RWPE2 (cell line): ENCODE measurements at places on chromosomes 3 and 15.

- DNase-seq: no peak
These were observed 19.2 kb upstream of the TOP2B start for GRCh38 chr3:25683882-25684281.

- no peak for DNase-seq
These were observed 13.9 kb upstream of the USP3 start for GRCh38 chr15:63490345-63491034.

DNA sequence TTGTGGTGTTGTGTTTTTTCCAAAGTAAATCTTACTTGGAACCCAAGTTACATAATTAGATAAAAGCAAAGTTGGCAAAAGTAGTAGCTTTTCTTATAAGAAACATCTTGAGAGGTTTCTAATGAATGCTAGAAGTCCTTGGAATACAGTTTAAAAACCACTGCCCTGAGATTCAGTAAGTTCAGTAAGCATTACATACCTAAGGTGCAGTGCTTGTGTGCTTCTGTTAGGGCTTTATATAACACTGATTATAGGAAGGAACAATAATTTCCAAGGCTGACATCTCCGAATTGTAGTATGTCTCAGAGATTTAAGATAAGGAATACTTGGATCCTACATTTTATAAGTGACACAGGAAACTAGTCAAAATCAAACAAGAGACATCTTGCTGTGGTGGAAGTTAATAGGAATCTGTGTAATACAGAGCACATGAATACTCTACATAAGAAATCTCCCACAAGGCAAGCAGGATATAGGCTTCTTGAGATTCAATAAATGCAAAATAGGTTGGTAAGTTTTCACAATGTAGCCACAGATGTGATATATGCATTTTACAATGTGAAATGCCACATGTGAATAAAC lies 268.2 kb downstream of the LSAMP start:
- no peak for DNase-seq

GRCh38 chr3:15360788-15361493 lies 28.6 kb upstream of the SH3BP5 start:
- DNase-seq: no peak

DNA sequence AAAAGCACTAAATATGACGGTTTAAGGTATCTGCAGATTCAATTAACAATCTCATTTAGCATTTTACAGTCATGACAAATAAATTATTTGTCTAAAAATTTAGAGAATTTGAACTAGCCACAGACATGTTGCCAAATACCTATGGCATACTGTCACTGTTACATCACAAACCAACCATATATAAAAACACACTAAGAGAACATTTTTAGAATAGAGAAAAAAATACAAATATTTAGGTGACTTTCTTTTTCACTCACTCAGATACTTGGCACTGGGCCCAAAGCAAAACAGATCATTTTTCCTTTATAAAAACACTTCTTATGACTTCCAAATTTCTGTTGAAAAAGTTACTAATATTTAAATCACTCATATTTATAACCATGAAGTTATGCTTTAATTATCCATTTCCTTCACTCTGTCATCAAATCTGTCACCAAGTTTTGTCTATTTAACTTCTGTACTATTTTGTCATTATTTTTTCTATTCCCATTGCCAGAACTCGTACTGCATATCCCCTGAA lies 644.7 kb downstream of the OTOL1 start:
- no peak for DNase-seq

GRCh38 chr3:148106062-148106461 lies 591.6 kb upstream of the AGTR1 start:
- no peak for DNase-seq

GRCh38 chr3:16905704-16906103 lies 20.9 kb downstream of the PLCL2 start:
- no peak for DNase-seq

DNA sequence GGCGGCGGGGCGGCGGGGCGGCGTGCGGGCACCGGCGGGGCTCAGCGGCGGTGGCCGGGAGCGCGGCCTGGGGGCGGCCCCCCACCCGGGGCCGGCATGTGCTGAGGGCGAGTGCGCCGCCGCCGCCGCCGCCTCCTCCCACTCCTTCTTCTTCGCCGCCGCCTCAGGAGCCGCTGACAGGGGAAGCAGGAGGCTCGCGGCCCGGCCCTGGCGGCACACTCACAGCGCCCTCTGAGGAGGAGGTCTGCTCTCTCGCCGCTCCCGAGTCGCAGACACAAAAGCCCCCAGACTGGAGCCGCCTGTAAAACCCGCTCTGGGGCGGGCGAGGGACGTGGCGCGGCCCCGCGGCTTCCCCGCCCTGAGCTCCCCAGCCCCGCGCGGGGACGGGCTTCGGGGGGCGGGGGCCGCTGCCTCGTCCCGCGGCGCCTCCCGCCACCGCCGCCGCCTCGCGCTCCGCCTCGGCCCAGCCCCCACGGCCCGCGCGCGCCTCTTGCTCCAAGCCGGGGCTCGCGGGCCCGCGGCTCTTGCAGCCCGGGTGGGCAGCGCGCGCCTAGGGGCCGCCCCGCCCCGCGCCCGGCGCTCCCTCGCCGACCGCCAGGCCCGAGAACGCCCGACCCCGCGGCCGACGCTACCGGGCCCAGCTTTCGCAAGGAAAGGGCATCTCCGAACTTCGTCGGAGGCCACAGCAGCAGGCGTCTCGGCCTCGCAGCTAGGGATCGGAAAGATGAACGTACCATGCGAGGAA lies at the start of gene PYGO1:
Gene PYGO1 (minus strand): TSS at position 276 of the 745 bp plus-strand sequence. CDS start 462 bp downstream, outside the sequence.
- DNase-seq: peak; percentile 76

GRCh38 chr3:34238407-34238806 lies 440.0 kb downstream of the PDCD6IP start:
- DNase-seq: no peak

- no peak for DNase-seq
These were observed 12.4 kb downstream of the CIB1 start for GRCh38 chr15:90221246-90221900.

GRCh38 chr3:168878655-168879054 lies 782.9 kb upstream of the GOLIM4 start:
- no peak for DNase-seq

DNA sequence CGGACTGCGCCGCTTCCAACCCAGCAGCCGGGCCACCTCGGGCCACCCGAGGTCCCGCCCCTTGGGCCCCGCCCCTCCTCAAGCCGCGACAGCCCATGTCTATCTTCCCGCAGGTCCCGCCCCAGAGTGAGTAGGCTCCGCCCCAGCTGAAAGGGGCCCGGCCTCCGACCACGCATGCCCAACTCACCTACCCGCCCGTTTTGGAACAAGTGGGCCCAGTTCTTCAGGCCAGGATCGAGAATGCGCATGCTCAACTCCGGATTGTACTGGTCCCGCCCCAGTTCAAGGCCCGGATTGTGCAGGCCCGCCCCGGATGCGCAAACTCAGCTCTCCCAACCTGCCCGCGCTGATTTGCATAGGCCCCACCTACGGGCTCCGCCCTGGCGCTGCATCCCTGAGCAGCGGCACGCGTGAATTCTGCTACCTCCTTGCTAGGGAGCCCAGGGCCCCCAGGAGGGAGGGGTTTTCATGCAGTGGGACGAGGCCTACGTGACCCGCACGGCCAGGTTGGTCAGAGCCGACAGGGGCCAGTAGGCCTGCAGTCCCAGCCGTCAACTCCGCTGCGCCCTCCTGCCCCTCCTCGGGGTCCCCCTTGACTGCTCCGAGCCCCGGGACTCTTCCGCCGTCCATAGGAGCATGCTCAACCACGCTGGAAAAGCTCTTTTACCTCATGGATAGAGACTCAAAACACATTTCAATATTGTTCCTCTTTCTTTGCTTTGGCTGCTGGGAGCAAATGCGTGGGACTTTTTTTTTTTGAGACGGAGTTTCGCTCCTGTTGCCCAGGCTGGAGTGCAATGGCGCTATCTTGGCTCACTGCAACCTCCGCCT lies at the start of gene PFKFB4:
Gene PFKFB4 (minus strand): TSS at position 8 of the 831 bp plus-strand sequence. CDS start 26 bp downstream, outside the sequence.
- peak; percentile 99 for DNase-seq

DNA sequence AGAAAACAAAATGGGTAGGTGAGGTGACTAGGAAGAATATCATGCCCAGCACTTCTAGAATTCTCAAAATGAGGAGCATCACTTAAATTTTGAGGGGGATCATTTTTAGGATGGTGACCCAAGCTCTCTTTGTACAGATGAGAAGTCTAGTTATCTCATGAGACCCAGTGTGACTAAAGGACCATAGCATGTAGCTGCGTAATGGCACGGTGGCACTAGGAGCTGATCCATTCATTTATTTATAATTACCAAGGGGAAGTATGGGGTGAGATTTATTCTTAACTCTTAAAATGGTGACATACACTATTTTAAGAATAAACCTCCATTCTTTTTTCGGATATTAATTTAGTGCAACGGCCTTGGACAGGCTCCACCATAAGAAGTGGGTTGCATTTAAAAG lies 8.3 kb downstream of the IQGAP1 start:
- no peak for DNase-seq

GRCh38 chr15:70494852-70495571 lies 268.3 kb downstream of the UACA start:
- peak; percentile 99 for DNase-seq

- no peak for DNase-seq
These were observed 388.7 kb upstream of the SGO1 start for GRCh38 chr3:20574746-20575145.

GRCh38 chr3:112889357-112889756 lies 42.7 kb upstream of the CD200R1L start:
- DNase-seq: no peak

- DNase-seq: no peak
These were observed 154.3 kb upstream of the ZBTB20 start for GRCh38 chr3:115301364-115301860.

GRCh38 chr15:67109141-67110034 lies 44.0 kb downstream of the SMAD3 start:
- no peak for DNase-seq

DNA sequence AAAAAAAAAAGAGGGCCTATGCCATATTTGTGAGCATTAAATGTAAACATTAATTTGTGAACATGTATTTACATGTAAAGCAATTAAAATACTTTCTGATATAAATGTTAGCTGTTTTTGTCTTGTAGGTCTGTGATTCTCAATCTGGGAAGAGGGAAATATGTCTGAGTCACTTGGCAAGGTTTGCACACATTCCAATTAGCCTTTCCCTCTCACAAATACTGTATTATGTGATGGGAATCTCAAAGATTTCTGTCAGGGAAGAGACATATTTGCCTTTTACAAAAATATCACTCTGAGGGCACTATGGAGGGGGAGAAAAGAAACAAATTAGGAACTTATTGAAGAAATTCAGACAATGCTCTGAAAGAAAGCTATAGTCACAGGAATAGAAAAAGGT lies 483.6 kb downstream of the GBE1 start:
- DNase-seq: no peak

DNA sequence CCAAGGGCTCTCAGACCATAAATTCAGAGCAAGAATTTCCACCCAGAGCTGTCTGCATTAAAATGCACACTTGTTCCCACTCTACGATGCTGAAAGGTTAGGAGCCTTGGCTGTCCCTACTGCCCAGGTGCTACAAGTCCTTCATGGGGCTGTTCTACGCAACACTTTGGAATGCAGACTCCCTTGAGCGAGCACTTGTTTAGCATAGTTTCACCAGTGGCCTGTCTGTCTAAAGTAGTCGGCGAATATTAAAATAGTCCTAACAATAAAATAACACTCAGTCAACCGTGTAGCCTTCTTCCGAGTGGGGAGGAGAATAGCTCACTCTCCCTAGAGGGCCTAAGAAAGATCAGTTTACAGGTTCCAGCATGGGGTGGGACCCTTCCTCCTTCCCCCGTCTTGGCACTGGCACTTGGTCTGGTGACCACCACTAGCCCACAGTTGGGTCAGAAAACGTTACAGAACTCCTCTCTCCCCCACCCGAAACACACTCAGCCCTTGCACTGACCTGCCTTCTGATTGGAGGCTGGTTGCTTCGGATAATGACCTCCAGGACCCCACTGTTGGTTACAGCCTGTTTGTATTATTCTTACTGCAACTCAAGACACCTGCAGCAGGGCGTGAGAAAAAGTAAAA lies at the start of gene CLDN16:
Gene CLDN16 (plus strand): TSS at position 586 of the 636 bp plus-strand sequence. CDS start 167 bp downstream, outside the sequence.
- DNase-seq: no peak

DNA sequence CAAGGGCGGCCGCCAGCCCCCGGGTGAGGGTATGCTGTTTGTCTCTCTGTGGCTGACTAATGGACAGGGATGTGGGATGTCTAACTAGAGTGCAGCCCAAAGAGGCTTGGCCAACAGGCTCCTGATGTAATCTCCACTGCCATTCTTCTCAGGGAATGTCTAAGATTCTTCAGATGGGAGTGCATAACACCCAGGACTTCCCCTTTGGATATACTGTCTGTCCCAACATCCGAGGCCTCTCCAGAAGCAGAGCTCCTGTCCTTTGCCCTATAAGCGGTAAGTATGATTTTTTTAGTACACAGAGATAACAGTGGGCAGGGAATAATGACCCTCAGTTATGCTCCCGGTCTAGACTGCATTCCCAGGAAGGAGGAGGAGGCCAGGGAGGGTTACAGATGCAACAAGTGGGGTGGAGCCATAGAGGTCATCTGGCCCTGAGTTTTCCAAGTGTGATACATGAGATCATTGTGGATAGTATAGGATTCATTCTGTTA lies 62.5 kb upstream of the SLCO2A1 start:
- DNase-seq: no peak

DNA sequence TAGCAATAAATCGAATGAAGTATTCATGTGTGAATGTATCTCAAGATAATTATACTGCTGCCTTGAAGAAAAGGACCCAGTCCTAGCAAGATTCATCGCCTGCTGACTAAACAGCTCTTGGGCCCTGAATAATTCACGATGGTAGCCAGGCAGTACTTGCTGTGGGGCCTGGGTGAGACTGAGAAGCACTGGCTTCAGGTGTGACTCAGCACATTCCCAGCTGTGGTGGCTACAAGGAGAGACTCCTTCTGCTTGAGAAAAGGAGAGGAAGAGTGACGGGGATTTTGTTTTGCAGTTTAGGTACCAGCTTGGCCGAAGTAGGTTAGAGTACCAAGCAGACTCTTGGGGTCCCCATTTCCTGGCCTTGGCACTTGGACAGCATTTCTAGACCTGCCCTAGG lies 47.6 kb upstream of the CD200R1L start:
- no peak for DNase-seq

GRCh38 chr15:70164910-70165715 lies 67.4 kb upstream of the TLE3 start:
- no peak for DNase-seq

DNA sequence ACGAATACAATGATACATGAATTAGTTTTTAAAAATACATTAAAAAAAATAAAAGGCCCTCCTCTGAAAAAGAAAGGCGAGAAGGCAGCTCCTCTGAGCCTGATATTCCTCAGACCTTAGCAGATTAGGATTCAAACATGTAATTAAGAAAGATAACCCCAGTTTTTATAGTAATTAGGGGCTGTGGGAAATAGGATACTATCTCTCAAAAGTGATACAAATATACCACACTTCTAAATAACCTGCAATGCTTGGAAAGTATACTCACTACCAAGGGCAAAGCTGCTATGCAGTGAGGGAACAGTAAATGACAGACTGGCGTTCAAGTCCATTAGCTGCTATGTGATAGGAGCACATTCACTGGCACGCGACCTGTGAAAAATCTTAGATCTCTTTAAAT lies 445.1 kb downstream of the FOXP1 start:
- no peak for DNase-seq
